ENCODE measurements at places on chromosomes 4 and X.
A peak's percentile ranks its signal among the peaks of the same experiment; 100 is the strongest.

GRCh38 chrX:11064851-11065600 is 46.1 kb upstream of the HCCS start:
- no peak for DNase-seq

- DNase-seq, result no peak
These were observed 32.8 kb downstream of the CLDN22 start for GRCh38 chr4:183287309-183287659.

DNA sequence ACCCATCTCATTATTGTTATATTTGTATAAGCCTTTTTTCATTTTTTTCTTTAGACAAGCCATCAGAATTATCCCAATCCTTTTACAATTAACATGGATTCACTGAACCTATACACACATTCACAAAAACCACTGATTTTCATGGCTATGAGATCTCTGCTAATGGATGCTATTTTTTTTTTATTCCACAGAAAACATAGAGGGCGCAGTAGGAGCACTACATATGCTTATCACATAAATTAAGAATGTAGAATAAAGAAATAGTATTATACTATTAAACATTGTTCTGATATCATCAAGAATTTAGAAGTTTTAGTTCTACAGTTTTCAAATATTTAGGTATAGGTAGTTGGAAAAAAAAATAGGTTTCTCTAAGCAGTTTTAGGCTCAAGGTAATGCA is 1477.4 kb downstream of the ARAP2 start:
- DNase-seq, result no peak

- no peak for DNase-seq
These were observed 111.7 kb downstream of the PTTG2 start for GRCh38 chr4:38071801-38072431.

DNA sequence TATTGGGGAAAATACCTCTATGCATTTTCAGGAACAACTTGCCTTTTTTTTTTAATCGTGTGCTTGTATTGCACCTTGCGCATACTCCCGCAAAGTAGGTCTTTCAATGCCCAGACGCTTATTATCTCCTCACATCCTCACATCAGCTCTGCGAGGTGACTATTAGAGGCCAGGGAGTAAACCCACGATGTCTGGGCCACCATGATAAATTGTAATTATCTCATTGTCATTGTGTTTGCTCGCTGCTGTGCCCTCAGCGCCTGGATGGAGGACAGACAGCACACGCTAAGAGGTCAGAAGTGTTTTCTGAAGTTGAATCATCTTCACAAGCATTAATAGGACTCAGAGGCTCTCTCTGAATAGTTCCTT is 1.0 kb upstream of the RELL1 start:
- peak; percentile 72 for DNase-seq

- no peak for DNase-seq
These were observed 567.0 kb upstream of the GNPDA2 start for GRCh38 chr4:45293335-45293734.

- no peak for DNase-seq
These were observed 367.6 kb downstream of the PPP3CA start for GRCh38 chr4:100979736-100980135.

DNA sequence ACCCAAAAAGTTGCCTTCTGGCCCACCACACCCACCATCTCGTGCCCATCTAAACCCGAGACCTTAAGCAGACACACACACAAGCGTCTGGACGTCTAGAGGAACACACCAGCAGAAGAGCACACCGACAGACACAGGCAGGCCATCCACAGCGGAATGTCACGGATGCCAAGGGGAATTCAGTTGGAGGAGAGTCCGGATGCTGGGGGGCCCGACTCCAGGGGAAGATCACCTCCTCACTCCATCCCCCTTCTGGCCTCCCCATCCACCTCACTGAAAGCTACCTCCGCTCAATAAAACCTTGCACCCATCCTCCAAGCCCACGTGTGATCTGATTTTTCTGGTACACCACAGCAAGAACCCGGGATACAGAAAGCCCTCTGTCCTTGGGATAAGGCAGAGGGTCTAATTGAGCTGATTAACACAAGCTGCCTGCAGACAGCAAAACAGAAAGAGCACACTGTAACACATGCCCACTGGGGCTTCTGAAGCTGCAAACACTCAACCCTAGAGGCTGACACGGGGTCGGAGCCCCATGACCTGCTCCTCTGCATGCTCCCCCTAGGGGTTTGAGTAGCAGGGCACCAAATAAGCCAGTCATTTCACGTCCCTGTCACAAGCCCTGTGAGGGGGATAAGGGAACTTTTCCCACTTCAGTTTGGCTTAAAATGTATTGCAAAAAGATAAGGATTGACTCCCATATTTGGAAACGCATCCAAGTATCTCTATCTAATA is 339.6 kb upstream of the PCDH10 start:
- DNase-seq, result peak; percentile 4

- DNase-seq, result no peak
These were observed 171.6 kb downstream of the NR3C2 start for GRCh38 chr4:148270630-148271029.

DNA sequence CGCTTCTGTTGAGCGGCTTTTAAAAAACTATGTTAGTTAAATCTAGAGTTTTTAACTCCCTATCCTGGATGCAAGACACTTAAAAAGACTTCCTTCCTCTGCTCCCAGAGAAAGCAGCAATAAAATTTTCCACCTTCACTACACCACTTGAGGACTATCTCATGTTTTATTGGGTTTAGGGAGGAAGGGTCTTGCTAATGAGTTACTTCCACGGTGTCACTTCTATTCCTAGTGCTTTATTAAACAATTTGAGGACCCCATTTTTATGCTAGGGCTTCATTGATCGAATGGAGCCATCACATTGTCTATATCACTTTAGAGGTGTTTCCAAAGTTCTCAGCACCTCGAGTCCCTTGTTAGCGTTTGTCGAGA is 3.7 kb upstream of the STIM2 start:
- DNase-seq, result no peak

GRCh38 chr4:108391701-108392455 is 223.1 kb upstream of the LEF1 start:
- DNase-seq, result no peak

GRCh38 chrX:103211012-103211715 is 3.7 kb upstream of the BEX4 start:
- DNase-seq, result peak; percentile 77

- no peak for DNase-seq
These were observed 80.3 kb downstream of the ARHGAP24 start for GRCh38 chr4:85555206-85555605.
